Panc1 (cell line): ENCODE measurements at places on chromosomes 5 and 9.

DNA sequence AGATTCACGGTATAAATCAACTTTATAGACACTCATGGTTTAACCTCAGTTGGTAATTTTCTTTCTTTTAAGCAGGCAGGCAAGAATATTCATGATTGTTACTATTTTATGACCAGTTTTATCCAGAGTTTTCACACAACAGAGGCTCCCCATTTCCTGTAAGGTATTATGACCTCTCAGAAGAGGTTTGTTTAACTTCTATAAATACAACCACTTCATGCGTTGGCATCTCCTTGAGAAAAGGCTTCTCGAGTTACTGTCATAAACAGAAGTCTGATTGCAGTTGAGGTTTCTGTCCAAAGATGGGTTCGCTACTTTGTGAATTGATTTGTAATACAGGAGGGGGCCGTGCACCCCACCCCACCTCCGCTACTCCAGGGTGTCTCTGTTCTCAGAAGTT is 55.3 kb downstream of the ENTREP1 start:
- no peak for DNase-seq

DNA sequence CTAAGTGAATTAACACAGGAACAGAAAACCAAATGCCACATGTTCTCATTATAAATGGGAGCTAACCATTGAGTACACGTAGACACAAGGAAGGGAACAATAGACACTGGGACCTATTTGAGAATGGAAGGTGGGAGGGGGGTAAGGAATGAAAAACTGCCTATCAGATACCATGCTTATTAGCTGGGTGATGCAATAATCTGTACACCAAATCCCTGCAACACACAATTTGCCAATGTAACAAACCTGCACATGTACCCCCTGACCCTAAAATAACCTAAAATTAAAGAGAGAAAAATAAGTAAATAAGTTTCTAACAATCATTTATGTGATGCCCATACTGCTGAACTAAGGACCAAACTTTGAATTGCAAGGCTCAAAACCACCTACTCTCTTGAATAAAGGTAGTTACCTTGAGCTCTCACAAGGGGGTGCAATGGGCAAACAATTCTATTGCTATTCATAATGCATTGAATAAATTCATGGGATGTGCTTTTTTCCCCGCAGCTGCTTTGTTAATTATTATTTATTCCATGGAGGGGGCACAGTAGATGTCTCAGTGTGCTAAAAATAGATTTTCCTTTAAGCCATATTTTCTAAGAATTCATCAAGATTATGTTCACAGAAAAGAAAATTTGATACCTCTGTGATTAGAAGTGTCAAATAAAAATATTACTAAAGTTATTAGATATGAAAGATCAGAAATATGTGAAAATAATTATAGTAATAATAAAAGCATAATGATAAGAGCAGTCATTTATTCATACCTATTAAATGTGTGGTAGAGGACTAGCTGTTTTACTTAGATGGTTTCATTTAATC is 76.2 kb upstream of the PTPN3 start:
- peak; percentile 24 for DNase-seq

- DNase-seq: no peak
Observed at GRCh38 chr5:65141493-65141892, 340.2 kb downstream of the ADAMTS6 start.

DNA sequence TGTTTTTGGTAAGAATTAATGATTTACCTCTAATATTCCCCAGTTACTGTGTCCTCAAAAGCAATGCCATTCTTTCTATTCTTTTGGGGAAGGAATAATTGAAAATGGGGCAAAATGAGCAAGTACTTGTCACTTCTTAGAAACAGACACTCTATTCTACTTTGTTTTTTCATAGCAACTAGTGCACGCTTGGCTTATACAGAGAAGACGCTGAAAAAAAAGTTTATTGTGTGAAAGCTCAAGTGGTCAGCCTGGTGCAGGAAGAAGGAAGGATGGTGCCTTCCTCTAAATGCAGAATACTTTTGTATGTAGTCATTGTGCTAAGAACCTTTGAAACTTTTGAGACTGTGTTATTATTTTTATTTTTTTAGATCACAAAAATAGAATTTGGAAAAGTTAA is 29.6 kb downstream of the ANKDD1B start:
- no peak for DNase-seq

- no peak for DNase-seq
Observed at GRCh38 chr9:112574008-112574407, 87.4 kb downstream of the KIAA1958 start.

GRCh38 chr5:88694023-88694679 is 188.8 kb downstream of the MEF2C start:
- no peak for DNase-seq

DNA sequence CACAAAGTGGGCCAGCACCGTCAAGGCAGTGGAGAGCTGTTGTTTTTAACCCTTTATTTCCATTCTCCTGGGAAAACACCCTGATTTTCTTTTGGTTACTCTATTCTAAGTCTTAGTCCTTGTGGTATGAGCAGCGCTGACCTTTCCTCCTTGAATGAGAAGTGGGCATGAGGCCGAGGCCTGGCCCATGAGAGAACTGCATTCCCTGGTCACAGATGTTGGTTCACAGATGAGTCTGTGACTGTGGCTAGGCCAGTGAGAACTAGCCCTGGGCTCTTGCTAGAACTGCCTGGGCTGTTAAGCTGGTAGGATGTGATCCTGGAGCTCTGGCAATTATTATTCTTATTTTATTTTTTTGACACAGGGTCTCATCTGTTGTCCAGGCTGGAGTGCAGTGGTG is 71.7 kb upstream of the KLF9 start:
- no peak for DNase-seq

DNA sequence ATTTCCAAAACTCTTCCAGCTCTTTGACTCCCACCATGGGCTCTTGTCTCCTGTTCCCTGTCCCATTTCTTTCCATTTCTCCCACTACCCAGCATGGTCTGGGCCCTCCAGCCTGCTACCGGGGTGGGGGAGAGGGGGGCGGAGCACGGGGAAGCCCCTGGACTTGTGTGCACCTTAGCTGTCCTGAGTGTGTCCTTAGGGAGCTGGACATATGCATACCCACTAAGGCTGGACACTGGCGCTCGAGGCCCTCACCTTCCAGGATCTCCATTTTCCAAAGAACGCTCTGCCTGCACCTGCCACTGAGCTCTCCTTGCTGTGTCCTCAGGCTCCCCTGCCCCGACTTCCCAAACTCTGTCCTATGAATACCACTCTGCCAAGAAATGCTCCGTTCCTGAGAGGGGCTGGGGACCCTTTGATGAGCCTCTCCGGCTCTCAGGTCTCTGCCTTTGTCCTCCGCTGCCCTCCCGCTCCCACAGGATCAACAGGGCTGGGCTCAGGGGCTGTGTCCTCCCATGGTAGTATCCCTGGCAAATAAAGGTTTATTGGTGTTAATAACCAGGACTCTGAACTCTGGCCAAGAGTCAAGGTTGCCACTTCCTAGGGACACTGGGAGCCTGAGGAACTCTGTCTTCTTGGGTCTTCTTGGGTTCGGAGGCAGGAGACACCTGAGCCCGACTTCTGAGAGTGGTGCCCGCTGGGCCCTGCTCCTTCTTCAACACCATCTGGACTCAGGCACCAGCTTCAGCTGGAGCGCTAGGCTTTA is 831 bp upstream of the SHROOM1 start:
- no peak for DNase-seq

GRCh38 chr5:129477532-129477931 is 17.4 kb downstream of the ADAMTS19 start:
- no peak for DNase-seq

GRCh38 chr9:11872471-11872870 is 820.7 kb upstream of the TYRP1 start:
- DNase-seq: no peak

DNA sequence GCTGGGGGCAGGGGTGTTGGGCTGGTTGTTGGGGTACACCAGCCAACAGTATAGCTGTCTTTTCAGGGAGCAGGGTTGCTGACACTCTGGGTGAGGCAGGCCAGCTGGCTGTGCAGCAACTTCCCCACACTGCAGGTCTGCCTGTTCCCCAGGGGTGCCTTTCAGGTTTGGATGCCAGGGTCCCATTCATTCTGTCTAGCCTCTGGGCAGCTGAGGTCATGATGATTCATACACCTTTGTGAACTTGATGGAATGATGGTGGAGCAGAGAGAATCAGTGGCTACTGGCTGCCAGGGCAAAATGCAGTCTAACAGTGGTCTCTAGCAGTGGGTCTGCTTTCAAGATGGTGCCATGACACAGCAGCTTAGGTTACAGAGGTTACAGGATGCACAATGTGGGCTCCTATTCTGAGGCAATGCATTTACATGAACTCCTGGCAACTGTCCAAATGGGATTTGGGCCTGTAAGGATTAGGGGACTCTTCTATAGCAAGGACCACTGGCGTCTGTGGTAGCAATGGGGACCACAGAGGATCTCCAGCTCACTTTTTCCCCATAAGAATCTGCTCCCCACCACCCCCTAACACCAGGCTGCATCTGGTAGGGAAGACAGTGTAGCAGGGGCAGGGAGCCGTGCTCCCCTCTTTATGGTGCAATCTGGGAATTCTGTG is 103.7 kb downstream of the FEM1C start:
- DNase-seq: no peak
